ENCODE measurements at places on chromosomes 12 and 14.

DNA sequence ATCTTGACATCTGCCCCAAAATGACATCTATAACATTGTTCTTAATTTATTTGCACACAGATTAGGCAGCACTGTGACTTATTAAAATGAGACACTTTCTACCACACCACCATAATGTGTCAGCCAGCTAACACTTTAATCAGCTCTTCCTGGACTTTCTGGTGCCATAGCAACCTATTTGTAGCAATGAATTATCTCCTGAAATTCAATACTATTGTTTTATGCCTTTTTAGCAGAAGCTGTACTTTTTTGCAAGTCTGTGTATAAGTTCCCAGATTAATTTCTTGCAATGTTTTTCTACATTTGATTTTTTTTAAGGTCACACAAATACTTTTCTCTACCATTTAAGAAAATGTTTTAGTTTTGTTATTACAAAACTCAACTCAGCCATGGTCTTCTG lies 72.8 kb upstream of the SAV1 start:
- DNase-seq = no peak

GRCh38 chr14:44531658-44532057 lies 24.6 kb upstream of the FSCB start:
- DNase-seq = no peak

DNA sequence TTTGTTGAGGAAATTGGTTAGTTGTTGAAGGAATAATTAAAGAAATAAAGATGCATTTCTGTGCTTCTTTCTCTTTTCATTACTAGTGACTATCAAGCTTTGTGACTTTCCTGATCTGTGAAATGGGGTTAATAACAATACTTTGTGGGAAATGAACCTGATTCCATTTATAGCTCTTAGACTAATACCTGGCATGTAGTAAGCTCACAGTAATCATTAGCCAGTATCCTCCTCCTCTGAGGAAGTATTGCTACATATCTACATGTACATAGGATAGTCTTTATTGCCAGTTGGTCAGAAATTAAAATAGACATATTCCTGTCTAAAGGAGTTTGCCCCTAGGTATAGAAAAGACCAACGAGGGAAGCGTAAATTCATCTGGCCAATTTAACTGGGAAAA lies 1.8 kb upstream of the CCDC198 start:
- no peak for DNase-seq

- DNase-seq = no peak
Measured at GRCh38 chr14:75605916-75606315, 27.5 kb downstream of the FLVCR2 start.

DNA sequence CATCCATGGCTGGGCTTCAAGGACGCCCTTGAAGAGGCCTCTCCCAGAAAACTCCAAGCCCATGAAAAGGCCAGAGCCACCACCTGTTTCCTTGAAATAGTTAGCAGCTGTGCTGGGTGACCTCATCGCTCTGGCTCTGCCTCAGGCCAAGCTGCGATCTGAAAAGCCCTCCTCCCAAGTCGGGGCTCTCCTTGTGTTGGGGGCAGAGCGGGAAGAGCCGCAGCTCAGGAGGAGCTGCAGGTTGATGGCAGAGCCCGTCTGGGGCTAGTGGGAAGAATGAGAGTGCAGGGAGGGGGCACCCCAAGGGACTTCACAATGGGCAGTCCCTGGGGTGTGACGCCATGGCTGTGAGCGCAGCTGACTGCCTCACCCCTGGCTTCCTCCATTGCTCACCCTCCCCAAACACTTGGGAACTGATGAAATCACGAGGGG lies 50.0 kb upstream of the STON2 start:
- DNase-seq = peak; percentile 79
